Activated CD4-positive, CD25-positive, alpha-beta regulatory T cell treated with anti-CD3 and anti-CD28 coated beads, Interleukin-2, amount 50 U/mL, for 24 hours (primary cell): ENCODE measurements at places on chromosomes 4 and X.
A peak's percentile ranks its signal among the peaks of the same experiment; 100 is the strongest.

DNA sequence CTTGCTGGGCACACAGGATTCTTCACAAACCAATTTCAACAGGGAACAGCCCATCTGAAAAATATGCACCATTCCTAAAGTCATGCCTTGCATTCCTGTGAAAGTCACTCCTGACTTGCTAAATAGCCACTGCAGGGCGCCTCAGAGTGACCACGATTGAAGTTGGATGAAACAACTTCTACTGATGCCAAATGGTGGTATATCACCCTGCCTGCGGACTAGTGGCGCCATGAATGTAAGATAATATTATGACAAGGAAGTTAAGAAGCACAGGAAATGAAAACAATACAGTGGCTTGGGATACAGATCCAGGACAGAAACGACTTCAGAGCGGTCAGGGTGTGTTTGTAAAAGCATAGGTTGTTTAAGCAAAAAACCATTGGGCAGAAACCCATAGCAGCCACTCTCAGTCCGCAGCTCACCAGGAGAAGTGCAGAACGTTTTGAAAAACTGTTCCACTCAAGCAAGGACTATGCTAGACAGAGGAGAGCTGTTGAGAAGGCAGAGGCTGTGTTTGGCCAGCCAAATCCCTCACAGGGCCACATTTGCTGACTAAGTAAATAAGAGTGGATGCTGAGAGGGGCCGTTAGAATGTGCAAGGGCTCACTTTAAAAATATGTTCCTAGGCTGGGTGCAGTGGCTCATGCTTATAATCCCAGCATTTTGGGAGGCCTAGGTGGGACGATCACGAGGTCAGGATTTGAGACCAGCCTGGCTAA, 250.4 kb downstream of the PTTG2 start:
- no peak for ATAC-seq

DNA sequence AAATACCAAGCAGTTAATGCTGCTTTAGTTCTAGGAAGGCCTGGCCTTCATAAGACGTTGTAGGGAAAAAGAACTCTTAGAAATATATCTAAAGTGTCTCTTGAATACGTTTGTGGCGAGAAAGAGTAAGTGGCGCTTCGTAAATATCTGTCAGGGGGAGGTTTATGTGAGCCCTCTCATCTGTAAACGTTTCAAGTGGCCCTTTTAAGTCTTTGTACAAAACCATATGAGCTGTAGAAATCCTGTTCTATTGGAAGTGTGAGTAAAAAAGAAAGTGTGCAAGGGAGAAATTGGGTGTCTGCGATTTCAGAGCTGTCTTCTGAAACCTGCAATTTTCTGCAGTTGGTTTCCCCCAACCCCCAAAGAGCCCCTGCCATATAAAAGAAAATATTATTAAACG, 8.6 kb upstream of the INTU start:
- ATAC-seq, result no peak

DNA sequence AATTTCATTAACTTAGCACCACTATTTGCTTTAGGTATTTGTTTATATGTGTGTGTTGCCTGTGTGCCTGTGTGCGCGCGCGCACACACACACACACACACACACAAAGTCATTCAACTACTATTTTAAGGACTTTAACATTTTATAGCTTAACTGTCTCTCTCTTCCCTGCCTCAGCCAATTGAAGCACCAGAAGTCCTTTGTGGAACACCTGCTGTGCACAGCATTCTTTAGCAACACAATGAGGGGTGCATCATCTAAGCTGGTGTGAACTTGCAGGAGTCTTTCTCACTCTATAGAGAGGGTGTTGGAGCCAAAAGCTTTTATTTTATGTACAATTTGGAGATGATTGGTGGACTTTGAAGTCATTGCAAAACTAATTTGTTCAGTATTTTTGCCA, 31.3 kb downstream of the SLIT2 start:
- no peak for ATAC-seq

DNA sequence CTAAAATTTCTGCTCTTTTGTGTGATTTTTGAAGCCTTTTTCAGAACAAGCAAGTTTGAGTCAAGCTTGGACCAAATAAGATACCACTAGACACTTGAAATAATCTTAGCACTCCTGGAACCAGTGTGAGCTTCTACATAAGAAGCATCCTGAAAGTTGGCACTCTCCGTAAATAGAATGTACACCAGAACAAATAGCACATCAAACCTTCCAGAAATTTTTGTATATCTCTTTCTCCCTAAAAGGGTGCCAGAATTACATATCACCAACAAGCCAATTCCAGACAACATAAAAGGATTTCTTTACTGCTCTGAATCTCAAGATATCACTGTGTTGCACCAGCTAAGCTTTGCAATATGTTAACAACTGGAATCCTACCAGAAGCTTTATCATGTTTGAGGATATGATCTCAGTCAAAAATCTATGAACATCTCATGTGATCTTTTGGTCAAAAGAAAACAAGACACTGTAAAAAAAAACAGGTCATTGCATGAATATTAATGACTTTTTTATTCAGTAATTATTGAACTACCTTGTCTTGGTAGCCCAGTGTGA, 117.2 kb downstream of the PRSS12 start:
- ATAC-seq, result no peak

DNA sequence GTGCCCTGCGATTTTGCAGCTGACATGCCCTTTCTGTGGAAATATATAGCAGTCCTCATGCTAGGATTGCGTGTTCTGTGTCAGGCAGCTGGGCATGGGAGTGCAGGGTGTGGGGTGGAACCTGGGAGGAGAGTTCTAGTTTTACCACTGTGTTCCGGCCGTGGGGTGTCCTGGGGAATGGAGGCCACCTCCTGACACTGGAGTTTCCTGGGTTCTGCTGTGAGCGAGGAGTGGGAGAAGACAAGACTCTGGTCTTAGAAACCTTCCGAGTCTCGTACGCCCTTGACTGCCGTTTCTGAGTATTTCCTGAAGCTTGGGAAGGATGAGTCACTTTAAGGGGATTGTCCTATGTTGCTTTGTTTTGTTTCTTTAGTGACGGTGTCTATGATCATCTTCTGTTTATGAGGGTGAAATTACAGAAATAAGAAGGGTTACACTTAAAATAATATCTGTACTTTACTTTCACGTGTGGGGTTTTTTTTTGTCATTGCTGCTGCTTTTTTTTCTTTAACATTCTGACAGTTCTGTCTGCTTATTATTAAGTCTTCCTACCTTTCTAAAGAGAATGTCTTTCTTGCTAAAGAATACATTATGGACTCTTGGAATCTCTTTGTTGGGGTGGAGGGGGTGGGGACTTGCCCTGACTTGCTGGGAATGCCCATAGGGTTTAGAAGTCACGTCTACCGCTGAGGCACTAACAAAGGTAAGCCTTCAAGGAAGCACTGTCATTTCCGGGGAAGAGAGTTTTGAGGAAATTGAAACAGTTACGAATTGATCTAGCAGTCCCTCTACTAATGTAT, 19.1 kb downstream of the CD99 start:
- ATAC-seq, result peak; percentile 60

DNA sequence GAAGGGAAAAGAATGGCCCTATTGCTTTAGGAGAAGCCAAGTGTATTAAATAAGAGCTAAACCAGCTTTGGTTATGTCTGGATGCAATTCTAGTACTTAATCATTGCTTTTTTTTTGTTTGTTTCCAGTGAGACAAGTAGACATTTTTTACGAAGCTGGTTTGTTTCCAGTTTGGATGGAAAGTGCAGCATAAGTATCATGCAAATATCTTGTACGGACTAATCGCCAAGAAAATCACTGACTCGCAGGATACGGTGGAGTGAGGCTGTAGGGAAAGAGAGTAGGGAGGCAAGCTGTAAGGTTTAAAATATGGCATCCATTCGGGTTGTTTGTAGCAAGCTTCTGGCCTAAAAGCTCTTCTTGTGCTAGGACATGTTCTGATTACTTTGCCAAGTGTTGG, 64.8 kb downstream of the HPGD start:
- ATAC-seq, result no peak

- ATAC-seq, result no peak
These were observed 246.2 kb downstream of the ASMT start for GRCh38 chrX:1860936-1861594.

DNA sequence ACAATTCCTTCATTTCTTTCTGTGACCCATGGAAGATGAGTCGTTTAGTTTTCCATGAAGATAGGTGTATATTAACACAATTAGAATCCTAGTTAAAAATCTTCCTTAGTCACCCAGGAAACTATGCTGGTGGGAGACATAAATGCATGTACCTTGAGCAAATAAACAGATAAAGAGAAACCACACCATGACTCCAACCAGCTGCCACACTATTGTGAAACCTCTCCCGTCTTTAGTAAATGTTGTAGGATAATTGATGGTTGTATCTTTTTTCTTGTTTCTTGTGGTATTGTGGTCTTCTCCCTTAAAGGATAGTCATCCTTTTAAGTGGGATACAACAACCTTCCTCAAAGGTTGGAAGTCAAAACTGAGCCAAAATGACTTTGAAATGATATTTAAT, 103.8 kb upstream of the LEF1 start:
- ATAC-seq, result no peak

- ATAC-seq, result no peak
These were observed 5.1 kb upstream of the TLL1 start for GRCh38 chr4:165867961-165868360.
